HS-27A (cell line): ENCODE measurements at places on chromosomes 2 and 18.

DNA sequence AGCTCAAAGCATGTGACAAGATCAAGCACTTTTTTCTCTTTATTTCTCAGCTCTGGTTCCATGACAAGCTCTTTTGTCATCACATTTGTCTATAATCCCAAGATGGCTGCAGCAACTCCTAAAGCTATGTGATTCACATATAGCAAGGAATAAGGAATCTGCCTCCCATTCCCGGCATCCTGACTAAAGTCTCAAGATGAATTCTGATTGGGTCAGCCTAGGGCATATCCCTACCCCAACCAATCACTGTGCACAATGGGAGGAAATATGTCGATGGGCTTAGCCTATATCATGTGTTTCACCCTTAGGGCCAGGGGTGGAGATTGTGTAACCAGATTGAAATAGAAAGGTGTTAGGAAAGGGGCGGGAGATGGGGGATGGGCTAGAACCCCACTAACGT is 23.1 kb upstream of the COLEC12 start:
- DNase-seq: no peak

GRCh38 chr2:189709501-189710221 is 35.2 kb downstream of the ANKAR start:
- no peak for DNase-seq

GRCh38 chr2:26740346-26740745 is 23.7 kb upstream of the SLC35F6 start:
- no peak for DNase-seq

DNA sequence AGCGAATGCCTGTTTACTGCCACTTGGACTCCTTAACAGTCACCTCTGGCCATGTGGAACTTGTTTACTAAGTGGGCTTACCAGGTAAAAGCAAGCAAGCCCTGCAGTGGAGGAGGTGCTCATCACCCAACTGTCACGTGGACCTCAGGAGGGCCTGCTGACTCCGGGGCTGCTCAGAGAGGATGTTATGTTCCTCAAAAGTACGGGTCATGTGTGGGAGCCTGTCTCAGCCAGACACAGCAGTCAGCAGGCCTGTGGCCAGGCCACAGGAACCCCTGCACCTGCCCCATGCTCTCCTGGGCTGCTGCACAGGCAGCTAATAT is 36.2 kb downstream of the AMER3 start:
- DNase-seq: no peak

DNA sequence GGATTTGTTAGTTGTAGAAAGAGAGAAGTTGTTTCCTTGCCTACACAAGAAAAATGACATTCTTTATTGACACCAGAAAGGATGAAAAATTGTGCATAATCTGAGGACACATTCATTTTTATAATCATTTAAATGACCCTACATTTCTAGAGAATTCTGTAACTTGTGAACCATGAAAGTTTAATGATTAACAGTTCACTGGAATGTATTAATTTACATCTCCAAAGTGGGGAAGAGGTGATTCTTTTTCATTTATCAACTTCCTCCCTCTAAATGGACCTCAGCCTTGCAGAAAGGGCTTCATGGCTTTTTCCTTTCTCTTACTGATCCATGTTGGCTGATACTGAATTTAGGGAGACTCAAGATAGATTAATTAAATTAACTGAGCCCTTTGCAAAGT is 565.2 kb upstream of the LINC00305 start:
- DNase-seq: no peak

- DNase-seq: no peak
Observed at GRCh38 chr2:29562896-29563295, 358.5 kb downstream of the ALK start.

DNA sequence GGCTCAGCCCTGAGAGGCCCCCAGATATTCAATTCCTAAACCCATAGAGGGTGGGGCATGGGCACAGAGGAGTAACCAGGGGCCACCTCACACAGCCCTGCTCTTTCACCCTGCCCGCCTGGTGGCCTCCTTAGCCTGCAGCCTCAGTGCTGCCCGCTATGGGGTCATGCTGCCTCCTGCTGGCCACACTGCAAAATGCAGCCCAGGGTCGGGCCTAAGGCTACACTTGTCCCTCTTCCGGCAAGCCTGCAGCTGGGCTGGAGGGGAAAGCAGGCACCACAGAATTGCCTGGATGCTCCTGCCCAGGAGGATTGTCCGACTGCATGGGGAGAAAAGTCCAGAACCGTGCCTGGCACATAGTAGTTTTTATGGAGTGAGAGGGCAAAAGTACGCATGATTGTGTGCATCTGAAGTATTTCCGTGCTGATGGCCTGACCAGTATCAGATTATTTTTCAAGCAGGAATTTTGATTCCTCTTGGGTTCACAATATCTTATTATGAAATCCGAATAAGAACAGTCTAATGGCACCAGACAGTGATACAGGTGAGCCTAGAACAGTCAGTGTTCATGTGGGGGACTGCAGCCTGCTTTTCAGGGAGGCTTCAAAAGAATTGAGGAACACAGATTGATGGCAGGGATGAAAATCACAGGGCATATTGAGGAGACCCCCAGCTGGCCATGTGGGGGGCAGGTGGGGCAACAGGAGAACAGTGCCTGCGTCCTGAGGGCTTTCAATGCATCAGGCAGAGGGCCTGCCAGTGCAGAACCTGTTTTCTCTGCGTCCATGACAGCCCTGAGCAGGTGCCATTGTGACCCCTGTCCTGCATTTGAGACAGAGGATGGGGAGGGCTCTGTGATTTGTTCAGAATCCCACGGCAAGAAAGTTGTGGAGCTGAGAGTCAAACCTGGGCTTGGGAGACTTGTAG is 51.2 kb upstream of the ALPP start:
- DNase-seq: peak; percentile 2

GRCh38 chr2:27123302-27124150 is at the start of gene ABHD1:
TSS of gene ABHD1 (plus strand) at chr2:27123815. CDS start at chr2:27123949, 134 bp downstream.
- DNase-seq: no peak

DNA sequence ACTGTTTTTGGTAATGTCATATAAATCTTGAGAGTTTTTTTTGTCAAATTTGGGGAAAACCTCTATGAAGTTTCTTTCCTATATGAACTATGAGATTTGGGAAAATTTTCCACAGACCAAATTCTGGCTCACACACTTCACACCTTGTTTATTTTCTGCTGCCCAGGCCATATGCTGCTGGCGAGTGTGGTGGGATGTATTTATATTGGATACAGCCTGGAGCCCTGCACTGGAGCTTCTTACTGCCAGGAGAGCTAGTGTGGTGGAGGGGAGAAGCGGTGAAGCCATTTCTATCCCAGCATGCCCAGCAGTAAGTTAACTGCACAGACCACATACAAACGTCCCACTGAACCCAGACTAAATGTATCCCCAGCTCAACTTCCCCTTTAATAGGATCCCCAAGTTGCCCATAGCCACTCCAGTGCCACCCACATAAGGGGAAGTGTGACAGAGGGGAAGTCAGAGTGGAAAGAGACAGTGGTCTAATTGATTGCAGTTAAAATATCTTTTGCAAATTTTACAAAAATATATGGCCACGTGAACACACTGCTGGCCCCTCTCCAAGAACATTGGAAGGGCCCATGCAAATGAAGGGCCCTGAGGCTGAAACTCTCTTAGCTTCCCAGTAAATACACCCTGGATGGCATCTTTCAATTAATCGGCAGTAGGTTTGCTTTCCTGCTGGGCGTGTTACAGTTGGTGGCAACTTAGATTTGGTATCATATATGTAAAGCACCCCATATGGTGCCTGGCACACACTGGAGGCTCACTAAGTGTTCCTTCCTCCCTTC is 146.6 kb upstream of the ITGA6 start:
- DNase-seq: no peak

DNA sequence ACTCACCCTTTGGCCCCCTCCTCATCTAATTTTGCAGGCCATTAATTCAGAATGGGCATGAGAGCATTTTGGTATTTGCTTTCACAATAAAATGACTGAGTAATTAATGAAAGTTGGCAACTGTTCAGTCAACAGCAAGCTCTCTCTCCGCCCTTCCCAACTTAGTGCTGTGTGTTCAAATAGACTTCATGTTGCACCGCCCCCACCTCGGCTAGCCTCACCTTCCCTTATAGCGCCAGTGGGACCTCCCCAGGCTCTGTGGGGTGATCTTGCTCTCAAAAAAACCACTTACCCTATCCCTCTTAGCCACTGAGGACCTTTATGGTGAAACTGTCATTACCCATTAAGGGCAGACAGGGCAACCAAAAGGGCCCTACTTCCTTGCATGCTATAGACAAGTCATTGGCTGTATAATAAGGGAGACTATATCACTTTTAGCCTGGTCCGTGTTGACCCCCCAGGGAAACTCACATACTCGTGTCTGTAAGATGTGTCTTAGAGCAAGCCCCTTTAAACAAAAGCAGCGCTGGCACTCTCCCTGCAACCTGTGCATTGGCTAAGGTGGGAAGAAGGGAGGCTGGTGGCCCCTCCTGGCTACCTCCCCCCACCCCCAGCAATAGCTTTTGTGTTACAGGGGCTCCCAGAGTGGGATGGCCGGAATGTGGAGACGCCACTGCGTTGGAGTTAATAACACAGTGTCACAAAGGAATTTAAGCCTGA is 15.2 kb downstream of the EN1 start:
- DNase-seq: no peak

GRCh38 chr2:182377467-182377866 is 49.4 kb downstream of the PDE1A start:
- no peak for DNase-seq

DNA sequence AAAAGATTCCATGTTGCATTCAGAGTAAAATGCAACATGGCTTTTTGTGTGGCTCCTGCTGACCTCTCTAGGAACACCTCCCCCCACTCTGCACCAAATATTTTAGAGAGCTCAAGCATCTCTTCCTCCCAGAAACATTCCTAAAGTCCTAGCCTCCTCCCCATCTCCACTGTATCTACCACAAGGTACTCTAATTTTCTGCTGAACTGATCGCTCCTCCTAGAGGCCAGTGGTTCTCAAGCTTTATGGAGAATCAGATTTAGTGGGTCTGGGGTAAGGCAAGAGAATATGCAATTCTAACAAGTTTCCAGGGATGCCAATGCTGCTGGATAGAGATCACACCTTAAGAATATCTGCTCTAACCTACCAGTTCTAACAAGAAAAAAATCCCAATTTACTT is 89.5 kb upstream of the HNRNPA3 start:
- no peak for DNase-seq

- DNase-seq: no peak
Observed at GRCh38 chr2:44295633-44296359, 20.5 kb downstream of the SLC3A1 start.

- DNase-seq: no peak
Observed at GRCh38 chr2:236851187-236851586, 234.5 kb upstream of the COPS8 start.

DNA sequence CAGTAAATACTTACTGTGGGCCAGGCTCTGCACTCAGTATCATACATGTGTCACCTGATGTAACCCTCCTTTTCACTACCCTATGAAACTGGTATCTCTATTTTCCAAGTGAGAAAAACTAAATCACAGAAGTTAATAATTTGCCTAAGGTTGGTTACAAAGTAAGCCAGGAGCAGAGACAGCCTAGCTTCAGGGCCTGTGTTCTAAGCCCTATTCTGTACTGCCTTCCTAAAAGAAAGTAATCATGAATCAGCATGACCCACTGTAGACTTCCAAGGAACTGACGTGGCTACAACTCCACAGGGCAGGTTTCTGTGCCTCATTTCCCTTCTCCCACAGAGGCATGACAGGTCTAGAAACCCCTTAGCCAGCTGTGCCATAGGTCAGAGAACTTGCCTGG is 14.3 kb downstream of the ZNF142 start:
- no peak for DNase-seq

DNA sequence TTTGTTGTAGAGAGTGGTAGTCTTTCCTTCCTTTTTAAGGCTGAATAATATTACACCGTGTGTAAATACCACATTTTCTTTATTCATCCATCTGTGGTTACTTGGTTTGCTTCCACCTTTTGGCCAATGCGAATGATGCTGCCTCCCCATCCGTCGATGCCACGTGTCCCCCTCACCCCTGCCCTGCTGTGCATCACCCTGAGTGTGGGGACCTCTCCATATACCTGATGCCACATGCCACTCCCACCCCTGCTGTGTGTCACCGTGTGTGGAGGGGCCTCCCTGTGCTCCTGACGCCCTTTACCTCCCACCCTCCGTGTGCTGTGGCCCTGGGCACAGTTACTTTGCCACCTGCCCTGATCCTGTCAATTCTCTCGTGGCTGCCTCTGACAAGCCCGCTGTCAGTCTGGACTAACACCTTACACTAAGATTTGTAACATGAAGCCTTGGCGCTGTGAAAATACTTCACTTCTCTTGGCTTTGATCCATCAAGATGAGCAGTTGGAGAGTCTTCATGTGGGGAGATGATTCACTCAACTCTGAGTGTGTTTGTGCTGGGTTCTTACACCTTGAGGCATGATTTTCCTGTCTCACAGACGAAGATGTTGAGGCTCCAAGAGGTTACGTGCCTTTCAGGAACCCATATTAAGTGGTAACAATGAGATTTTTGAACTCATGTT is 234.0 kb downstream of the ZNF407 start:
- DNase-seq: no peak

DNA sequence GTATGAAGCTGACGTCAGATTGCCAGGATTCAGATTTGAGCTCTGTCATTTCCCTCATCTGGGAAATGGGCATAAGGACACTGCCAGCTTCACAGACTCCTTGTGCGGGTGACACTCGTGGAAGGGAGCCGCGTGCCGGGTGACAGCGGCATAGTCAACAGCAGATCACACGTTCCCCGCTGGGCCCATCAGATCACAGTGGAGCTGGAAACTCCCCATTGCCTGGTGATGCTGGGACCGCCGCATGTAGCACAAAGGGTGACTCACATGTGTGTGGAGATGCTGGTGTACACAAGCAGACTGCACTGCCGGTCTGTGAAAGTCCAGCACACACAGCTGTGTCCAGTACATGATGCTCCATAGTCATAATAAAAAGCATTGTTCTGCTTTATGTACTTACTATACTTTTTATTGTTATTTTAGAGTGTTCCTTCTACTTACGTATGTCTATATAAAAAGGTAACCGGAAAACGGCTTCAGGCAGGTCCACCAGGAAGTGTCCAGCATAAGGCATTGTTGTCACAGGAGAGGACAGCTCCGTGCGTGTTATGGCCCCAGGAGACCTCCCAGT is 31.8 kb downstream of the SALL3 start:
- DNase-seq: no peak

DNA sequence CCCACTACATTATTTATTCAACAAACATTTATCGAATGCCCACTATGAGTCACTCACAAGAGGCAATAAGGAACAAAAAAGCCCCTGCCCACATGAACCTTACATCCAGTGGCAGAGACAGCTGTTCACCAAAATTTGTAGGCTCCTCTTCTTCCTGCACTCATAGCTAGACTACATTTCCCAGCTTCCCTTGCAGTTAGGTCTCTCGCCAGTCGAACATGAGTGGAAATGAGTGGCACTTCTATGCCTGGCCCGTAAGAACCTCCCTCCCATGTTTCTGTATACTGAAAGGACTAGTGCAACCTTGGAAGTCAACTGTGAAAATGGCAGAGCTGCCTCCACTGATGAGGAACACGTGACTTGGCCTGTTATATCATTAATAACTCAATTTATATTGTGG is 19.4 kb upstream of the NCOA1 start:
- DNase-seq: no peak
